Tibial artery (tissue), 4 donors: ENCODE measurements at places on chromosomes 1 and 21.

DNA sequence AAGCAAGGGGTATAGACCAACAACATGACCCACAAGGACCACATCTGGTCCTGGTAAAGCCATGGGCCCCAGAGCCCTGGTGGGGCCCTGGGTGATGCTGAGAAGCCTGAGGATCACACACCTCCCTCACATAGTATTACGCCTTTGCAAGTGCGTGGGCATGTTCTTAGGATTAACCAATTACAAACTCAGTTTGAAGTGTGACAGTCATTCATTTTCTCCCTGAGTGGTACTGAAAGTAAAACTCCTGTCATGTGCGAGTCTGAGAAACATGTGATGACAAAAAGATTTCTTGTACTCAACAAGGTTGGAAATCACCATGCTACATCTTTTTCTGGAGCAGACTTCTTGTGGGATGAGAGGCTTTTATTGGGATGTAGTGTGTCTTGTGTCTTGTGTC lies 315.3 kb upstream of the DUSP10 start:
- no peaks in the 10 kb centered on the region for H3K27me3 ChIP-seq
- no peak for DNase-seq
- H3K4me1 ChIP-seq = no peaks in the 10 kb centered on the region
- H3K4me3 ChIP-seq = no peak overlapping the region
- no peak overlapping the region for H3K27ac ChIP-seq

- H3K4me1 ChIP-seq = peaks cover 5% of the 10 kb centered on the region
- no peak overlapping the region for H3K27ac ChIP-seq
- H3K4me3 ChIP-seq = no peak overlapping the region
- no peak for DNase-seq
- peaks cover 6% of the 10 kb centered on the region for H3K27me3 ChIP-seq
- H3K36me3 ChIP-seq = no peaks in the 10 kb centered on the region
Measured at GRCh38 chr1:54480525-54480848, 67.5 kb upstream of the ACOT11 start.

DNA sequence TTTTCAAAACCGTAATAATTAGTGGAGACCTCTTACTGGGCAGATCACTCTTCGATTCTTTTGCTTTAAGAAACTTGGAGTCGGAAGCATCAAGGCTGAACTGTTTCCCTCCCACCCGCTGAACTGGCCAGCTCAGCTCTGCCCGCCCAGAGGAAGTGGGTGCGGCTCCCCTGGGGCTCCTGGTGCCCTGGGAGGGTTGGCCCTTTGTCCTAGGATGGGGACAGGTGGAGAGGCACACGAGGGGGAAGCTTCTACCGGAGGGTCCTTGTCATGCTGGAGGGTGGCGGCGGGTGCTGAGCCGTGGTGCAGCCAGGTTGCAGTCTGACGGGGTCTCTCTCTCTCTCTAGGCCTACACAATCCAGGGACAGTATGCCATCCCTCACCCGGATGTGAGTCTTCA lies 64.3 kb upstream of the COL6A1 start:
- H3K4me3 ChIP-seq = no peak overlapping the region
- H3K27me3 ChIP-seq = peaks cover 2% of the 10 kb centered on the region
- H3K27ac ChIP-seq = no peak overlapping the region
- no peaks in the 10 kb centered on the region for H3K36me3 ChIP-seq
- no peaks in the 10 kb centered on the region for H3K4me1 ChIP-seq

DNA sequence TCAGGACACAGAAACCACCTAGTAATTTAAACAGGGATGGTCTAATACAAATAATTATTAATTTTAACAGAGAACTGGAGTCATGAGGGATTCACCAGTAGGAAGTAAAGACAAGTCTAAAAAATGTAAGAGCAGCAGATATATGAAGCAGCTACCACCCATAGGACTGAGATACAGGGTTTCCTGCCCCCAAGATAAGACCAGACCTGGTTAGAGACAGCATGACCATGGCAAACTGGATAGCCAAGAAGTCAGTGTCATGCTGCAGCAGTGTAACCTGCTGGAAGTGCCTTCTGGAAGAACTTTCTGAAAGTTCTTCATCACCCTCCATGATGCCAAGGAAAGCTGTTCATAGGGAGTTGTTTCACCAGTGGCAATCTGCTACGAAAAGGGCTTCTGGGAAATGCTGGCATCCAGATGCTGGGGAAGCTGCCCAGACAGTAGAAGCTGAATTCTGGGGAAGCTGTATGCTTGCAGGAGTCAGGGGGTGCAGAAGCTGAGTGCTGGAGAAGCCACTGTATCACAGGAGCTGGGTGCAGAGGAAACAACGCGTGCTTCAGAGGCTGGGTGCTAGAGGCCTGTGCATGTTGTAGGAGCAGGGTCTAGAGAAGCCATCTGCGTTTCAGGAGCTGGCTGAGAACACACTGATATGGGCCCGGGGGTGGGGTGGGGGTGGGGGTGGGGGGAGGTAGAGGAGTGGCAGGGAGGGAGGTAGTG lies 356.4 kb downstream of the DISC1 start:
- no peak overlapping the region for H3K4me3 ChIP-seq
- no peak overlapping the region for H3K27ac ChIP-seq
- no peak for DNase-seq
- no peaks in the 10 kb centered on the region for H3K4me1 ChIP-seq
- no peaks in the 10 kb centered on the region for H3K36me3 ChIP-seq

DNA sequence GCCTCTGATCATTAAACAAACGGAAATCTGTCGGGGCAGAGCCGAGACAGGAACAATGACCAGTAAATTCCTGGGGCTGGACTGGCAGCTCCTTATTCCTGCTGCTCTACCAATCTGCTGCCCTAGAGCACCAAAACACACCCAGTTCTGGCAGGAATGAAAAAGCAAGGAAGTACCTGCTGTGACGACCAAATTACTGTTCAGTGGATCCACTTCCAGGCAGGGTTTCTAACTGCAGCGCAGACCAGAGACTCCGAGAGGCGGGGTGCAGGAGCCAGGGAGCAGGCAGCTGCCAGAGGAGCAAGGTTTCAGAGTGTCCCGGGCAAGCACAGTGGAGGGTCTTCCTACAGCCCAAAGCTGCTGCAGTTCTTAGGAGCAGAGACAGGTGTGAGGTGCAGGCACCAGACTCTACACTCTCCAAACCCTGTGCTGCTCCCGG lies 32.4 kb downstream of the KANK4 start:
- H3K27me3 ChIP-seq = peaks cover 16% of the 10 kb centered on the region
- H3K27ac ChIP-seq = no peak overlapping the region
- no peak for DNase-seq
- no peaks in the 10 kb centered on the region for H3K4me1 ChIP-seq
- H3K4me3 ChIP-seq = no peak overlapping the region

GRCh38 chr1:202241376-202242079 lies 47.9 kb downstream of the LGR6 start:
- no peaks in the 10 kb centered on the region for H3K27me3 ChIP-seq
- peak; percentile 57 for DNase-seq
- peaks cover 51% of the 10 kb centered on the region for H3K4me1 ChIP-seq
- H3K27ac ChIP-seq = peak overlapping the region; percentile 75
- peak overlapping the region; percentile 12 for H3K4me3 ChIP-seq

GRCh38 chr21:36910581-36911307 lies 55.7 kb downstream of the HLCS start:
- H3K27me3 ChIP-seq = no peaks in the 10 kb centered on the region
- no peak overlapping the region for H3K27ac ChIP-seq
- no peak overlapping the region for H3K4me3 ChIP-seq

- H3K36me3 ChIP-seq = peaks cover 30% of the 10 kb centered on the region
- H3K4me1 ChIP-seq = no peaks in the 10 kb centered on the region
- no peak for DNase-seq
- no peaks in the 10 kb centered on the region for H3K27me3 ChIP-seq
- H3K4me3 ChIP-seq = no peak overlapping the region
Measured at GRCh38 chr1:173864179-173864867, 3.5 kb downstream of the GAS5 start.

DNA sequence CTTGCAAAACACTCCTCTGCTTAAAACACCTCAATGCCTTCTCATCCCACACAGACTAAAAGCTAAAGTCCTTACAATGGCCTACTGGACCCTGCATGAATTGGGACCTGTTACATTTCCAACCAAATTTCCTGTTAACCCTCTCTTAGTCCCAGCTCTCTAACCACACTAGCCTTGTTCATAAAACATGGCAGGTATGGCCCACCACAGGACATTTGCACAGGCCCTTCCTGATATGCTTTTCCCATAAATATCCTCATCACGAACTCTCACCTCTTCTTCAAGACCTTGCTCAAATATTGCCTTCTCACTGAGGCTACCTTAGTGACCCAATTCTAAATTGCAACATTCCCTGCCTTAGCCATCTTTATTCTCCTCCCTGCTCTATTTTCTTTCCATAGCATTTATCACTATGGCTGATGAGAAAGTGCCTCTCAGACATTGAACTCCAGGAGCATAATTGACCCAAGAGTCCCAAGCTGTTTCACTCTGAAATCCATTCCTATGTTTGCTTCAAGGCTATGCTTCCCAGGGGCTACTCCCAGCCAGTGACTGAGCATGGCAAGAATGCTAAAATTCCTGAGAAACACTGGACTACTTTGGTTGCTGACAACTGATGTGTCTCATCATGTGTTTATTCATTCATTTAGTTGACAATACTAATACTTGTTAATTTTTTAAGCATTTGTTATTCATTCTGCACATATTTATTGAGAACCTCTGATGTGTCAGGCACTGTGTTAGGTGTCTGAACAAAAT lies 2.7 kb upstream of the PALMD start:
- H3K4me1 ChIP-seq = no peaks in the 10 kb centered on the region
- no peak for DNase-seq
- no peak overlapping the region for H3K27ac ChIP-seq
- H3K36me3 ChIP-seq = no peaks in the 10 kb centered on the region
- no peak overlapping the region for H3K4me3 ChIP-seq

DNA sequence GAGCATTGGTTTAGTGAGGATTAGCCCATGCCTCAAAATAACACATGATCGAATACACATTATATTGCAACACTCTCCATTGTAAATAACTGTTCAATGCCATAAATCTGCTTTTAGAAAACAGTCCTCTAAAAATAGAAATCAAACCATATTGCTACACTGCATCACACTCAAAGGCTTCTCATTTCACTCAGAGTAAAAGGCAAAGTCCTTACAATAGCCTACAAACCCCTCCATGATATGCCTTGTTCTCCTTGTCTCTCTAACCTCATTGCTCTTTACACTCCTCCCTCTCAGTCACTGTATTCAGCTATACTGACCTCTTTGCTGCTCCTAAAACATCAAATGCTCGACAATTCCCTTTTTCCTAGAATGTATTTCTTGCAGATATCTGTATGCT lies 64.2 kb downstream of the CYYR1 start:
- H3K27ac ChIP-seq = no peak overlapping the region
- no peak for DNase-seq
- H3K4me1 ChIP-seq = no peaks in the 10 kb centered on the region
- no peaks in the 10 kb centered on the region for H3K27me3 ChIP-seq
- no peak overlapping the region for H3K4me3 ChIP-seq

DNA sequence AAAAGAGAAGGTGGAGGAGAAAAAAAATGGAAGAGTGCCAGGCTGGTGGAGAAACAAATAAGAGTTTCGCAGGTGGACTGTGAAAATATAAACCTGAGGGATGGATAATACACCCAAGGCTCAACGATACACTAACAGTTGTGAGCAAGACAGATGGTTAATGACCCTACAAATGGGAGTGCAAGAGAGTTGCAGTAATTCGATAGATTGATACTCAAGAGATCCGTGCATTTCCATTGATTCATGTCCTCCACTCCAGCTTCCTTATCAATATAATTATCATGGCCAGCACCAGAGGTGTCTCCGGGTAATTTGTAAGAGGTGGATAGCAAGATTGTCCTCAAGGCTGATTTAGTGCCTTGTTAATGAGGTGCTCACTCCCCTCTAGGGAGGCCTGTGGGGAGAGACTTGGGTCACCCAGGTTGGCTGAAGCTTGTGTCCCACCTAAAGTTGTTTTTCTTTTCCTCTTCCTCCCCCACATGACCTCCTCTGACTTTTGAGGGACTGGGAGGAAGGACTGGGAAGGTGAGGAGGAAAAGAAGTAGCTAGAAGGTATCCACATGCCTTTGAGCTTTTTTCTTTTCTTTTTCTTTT lies 221.8 kb upstream of the KIAA0040 start:
- H3K4me3 ChIP-seq = no peak overlapping the region
- no peak for DNase-seq
- no peaks in the 10 kb centered on the region for H3K27me3 ChIP-seq

- no peak overlapping the region for H3K4me3 ChIP-seq
- no peak for DNase-seq
- no peaks in the 10 kb centered on the region for H3K4me1 ChIP-seq
Measured at GRCh38 chr1:70042090-70042731, 163.2 kb downstream of the LRRC40 start.

GRCh38 chr1:4016351-4017130 lies 116.5 kb upstream of the C1orf174 start:
- H3K36me3 ChIP-seq = no peaks in the 10 kb centered on the region
- no peaks in the 10 kb centered on the region for H3K4me1 ChIP-seq
- no peak overlapping the region for H3K4me3 ChIP-seq
- H3K27me3 ChIP-seq = peaks cover 10% of the 10 kb centered on the region

GRCh38 chr1:69946935-69947334 lies 258.4 kb downstream of the LRRC40 start:
- H3K4me1 ChIP-seq = no peaks in the 10 kb centered on the region
- no peak for DNase-seq
- no peak overlapping the region for H3K4me3 ChIP-seq
- no peaks in the 10 kb centered on the region for H3K36me3 ChIP-seq

- H3K4me1 ChIP-seq = no peaks in the 10 kb centered on the region
- no peak for DNase-seq
- H3K27ac ChIP-seq = no peak overlapping the region
- H3K27me3 ChIP-seq = no peaks in the 10 kb centered on the region
- no peaks in the 10 kb centered on the region for H3K36me3 ChIP-seq
- H3K4me3 ChIP-seq = no peak overlapping the region
Measured at GRCh38 chr1:163922743-163923201, 601.0 kb downstream of the NUF2 start.

DNA sequence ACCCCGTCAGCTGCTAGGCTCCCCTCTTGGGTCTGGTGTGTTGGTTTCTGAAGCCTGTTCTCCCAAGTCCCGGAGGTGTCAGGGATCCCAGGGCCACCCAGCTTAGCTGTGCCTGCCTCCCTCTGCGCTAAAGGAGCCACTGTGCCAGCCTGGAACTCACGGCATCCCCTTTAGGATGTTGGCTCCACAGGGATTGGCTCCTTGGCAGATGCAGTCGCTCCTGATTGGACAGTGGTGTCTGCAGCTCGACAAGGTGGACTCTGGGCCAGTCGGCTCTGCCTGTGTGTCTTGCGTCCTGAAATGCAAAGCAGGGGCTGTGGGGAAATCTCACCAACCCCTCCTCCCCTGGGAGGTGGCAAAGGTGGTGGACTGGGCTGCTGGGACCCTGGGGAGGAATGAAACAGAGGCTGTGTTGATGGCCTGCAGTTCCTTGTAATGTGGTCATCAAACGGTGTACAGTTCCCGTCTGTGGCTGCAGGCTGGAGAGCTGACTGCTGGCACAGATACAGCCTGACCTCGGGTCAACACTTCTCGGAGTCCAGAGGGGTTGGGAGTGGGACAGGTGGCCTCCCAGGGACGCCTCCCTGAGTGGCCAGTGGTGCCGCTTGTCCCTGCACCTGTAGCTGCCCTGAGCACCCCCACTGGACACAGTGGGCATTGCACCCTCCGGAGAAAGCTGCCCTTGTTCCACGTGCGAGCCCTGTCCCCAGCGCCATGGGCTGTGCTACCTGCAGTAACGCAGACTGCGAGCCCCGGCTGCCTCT lies 11.5 kb upstream of the KCNAB2 start:
- no peak for DNase-seq
- H3K4me3 ChIP-seq = no peak overlapping the region
- peaks cover 27% of the 10 kb centered on the region for H3K27me3 ChIP-seq
- peaks cover 9% of the 10 kb centered on the region for H3K4me1 ChIP-seq
- no peaks in the 10 kb centered on the region for H3K36me3 ChIP-seq
